ENCODE measurements at places on chromosomes 7 and 10.

DNA sequence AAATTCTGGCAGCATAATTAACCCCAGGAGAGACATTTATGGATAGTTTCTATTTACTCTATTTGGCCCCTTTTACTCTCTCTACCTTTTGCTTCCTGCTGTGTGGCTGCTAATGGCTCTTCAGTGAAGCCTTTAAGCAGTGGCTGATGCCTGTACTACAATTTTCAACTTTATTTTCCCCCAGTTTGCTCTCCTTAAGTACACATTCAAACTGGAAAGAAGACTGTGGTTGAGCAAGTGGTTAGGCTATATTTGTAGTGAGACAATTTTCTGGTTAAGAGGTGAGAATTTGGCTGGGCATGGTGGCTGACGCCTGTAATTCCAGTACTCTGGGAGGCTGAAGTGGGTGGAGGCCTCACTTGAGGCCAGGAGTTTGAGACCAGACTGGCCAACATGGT lies 8.5 kb upstream of the RSBN1L start:
- DNase-seq, result no peak

DNA sequence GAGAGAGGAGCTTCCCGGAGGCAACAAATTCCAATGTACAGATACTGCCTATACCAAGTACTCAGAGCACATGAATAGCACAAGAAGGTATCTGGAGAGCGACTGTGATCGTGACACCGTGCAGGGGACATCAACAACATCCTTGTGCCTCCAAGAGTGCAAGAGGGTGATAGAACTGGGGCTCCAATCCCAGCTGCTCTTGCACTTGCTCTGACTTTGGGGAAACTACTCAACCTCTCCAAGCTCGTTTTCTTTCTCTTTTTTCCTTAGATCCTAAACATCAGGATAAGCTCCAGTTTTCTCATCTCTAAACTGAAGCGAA lies 12.1 kb downstream of the RFC2 start:
- no peak for DNase-seq

GRCh38 chr7:494259-494687 lies 25.4 kb downstream of the PDGFA start:
- DNase-seq, result peak; percentile 92

DNA sequence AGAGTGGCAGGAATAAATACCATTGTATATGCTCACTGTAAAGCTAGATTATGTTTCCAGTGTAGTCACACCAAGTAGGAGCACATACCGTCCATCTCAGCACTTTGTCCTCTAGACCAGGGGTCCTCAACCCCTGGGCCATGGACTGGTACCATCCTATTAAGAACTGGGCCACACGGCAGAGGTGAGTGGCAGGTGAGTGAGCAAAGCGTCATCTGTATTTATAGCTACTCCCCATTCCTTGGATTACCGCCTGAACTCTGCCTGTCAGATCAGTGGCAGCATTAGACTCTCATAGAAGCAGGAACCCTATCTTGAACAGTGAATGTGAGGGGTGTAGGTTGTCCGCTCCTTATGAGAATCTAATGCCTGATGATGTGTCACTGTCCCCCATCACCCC lies 735.3 kb downstream of the MAGI2 start:
- no peak for DNase-seq

DNA sequence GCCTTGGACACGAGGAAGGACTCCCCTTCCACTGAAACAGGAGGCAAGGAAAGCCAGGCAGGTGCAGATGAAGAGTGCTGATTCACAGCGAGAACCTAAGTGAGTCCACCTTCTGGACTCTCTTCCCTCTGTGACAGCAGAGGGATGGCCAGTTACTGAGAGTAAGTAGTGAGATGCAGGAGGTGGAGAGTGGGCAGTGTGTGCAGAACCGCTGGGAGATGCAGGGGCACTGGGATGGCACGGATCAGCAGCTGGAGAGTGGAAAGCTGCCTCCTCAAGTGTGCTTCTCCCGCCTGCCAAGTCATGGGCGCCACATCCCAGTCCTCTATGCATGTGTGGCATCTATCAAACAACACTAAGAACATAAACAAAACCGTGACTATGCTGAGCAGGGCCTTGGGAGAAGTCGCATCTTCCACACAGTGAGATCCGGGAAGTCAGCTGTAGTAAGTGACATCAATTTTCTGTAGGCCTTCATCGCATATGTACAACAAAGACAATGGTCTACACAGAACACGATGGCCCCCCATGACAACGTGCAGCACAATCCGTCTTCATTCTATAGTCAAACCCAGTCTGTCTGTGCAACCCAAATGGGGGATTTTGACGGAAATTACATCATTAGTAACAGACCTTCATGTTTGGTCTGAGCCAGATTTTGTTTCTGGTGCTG lies 217.4 kb upstream of the KLF14 start:
- DNase-seq, result no peak

GRCh38 chr7:23294549-23295400 lies 4.4 kb upstream of the MALSU1 start:
- no peak for DNase-seq

GRCh38 chr7:157021071-157021870 lies 10.8 kb upstream of the MNX1 start:
- no peak for DNase-seq

DNA sequence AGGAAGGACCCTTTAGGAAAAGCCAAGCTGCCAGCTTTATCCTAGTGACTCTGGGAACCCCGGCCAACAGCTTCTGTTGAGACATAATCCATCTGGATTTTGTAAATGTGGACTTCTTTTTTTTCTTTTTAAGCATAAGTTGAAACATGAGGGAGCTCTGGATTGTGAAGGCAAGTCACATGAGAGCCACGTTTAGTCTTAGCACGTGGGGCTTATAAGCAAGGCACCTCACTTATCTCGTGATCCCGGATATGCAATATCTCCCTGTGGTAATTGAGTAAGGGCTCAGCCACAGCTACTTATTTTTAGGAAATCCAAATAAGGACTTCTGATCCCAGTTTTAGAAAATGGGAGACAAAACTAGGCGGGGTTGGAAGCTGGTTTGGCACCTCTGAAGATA lies 111.2 kb upstream of the PTN start:
- DNase-seq, result no peak

- no peak for DNase-seq
Measured at GRCh38 chr10:65847436-65848230, 1078.2 kb upstream of the LRRTM3 start.

DNA sequence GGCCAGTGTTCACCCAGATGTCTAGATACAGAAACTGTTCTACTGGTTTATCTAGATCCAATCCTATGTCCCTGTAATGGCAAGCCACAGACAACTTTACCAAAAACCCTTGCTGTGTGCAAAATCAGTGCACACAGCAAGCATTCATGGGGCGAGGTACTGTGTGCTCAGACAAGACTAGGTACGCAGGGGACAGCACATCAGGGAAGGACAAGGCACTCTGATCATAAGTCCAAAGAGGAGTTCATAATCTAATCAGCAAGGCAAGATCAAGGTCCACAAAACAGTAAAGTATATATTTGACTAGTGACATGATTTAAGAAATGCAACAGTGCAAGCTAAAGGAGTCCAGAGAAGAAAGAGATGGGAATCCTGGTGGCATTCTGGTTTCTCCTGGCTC lies 25.9 kb downstream of the KCNMA1 start:
- DNase-seq, result no peak

DNA sequence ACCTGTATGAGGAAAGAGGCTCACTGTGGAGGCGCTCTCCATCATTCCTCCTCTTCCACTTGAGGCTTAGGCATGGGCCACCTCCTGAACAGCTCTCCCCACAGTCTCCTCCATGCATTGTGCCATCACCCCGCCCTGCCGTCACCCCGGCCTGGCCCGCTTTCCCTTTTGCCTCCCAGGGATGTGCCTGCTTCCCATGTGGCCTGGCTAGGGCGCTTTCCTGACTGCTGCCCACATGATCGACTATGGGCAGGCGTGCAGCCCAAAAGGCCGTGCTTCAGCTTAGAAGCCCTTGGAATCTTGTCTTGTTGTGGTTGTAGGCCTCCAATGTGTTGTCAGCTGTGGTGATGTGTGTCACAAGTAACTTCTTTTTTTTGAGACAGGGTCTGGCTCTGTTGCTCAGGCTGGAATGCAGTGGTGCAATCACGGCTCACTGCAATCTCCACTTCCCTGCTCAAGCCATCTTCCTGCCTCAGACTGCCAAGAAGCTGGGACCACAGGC lies 1.8 kb upstream of the ACTR3C start:
- no peak for DNase-seq

DNA sequence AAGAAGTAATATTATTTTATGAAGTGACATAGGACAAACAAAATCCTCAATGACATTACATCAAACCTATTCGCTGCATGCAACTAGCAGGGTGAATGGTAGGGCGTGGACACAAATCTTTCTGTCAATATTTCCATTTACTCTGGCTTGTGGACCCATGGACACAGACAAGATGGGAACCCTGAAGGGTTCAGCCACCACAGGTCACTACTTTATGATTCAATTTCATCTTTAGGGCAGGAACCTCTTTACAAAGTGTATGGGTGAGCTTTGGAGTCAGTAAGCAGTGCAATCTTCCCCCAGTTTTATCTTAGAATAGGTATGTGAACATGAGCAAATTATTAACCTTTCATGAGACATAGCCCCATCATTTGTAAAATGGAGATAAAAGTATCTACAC lies 982.4 kb upstream of the LRRTM3 start:
- no peak for DNase-seq

- DNase-seq, result no peak
Measured at GRCh38 chr10:127715782-127716378, 21.1 kb upstream of the FOXI2 start.

- no peak for DNase-seq
Measured at GRCh38 chr10:96450529-96451207, 63.1 kb downstream of the TLL2 start.

- no peak for DNase-seq
Measured at GRCh38 chr10:96636551-96636950, 49.7 kb upstream of the TM9SF3 start.

DNA sequence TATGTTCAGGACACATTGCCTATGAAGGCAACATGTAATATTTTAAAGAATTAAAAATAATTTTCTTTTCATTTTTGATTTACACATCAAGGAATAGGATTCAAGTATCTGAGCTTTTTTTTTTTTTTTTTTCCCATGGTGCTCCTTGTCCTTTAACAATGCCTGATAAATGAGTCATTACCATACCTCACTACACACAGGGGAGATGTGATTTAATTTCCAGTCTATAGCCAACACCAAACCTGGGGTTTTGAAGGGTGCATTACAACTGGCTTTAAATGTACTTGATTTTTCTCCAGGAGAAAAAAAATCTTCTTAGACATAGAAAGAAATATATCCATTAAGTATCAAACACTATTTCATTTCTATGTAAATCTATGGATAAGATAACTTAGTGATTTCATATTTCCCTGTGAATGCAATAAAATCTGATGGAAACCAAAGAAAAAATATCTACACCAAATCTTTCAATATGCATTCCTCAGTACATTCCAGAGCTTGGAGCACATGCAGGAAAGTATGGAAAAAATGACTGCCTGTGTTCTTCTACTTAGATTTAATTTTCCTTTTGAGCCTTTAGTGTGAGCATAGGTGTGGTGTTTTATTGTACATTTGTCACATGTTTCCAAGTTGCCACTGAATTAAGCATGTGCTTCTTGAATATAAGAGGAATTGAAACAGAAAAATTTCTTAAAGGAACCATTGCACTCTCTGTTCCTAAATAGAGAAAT lies 204.8 kb upstream of the MEOX2 start:
- no peak for DNase-seq

DNA sequence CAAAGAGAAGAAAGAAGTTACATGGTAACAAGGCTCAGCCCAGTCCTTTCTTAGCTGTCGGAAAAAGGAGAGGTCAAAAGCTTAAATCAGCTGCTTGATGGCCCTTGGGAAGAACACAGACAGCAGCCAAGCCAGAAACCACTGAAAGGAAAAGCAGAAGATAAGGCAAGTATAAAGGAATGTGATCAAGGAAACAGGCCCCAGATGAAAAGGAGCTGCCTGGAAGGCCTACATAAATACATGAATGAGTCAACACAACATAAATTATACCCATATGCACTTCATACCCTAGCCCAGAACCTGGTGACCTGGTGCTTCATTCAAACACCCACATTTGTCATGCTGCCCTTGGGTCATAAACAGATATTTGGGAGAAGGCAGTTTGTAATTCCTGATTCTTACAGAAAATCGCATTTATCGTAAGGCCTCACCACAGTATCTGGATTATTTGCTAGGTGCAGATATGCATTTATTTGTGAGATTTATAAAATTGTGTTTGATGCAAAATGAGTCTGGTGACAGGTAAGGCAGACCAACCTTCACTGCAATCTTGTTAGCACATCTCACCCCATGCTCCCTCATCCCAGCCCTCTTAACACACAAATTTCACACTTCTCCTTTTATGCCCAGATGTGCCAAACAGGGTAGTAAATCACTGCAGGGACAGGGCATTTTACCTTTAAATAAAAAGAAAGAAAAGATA lies 94.9 kb upstream of the KCNIP2 start:
- DNase-seq, result no peak

DNA sequence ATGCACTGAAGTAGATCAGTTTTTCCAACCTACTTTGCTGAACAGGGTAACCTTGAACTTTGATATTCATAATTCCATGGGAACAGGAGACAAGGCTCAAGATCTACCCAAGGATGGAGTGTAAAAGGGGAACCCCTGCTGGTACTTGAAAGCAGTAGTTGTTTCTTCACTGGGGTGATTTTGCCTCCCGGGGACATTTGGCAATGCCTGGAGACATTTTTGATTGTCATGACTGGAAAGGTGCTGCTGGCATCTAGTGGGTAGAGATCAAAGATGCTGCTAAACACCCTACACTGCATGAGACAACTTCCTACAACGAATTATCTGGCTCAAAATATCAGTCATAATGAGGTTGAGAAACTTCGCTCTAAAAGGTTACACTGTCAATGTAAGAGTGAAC lies 214.8 kb upstream of the CTBP2 start:
- no peak for DNase-seq

DNA sequence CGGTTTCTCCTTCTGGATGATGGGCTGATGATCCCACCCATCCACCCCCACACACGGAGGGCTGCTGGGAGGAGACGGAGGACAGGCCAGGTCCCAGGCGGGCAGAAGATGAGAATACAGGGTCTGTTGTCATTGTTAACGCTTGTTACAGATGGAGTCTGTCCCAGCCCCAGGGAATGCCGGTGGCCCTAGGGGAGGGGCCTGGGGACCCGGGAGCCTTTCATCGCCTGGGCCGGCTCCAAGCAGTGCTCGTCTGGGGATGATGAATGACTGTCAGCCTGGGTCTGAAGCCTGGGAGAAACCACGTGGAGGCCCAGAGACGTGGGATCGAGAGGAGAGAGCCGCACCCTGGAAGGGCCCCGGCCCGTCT lies 69.2 kb downstream of the UNCX start:
- DNase-seq, result no peak

- no peak for DNase-seq
Measured at GRCh38 chr10:63227207-63227895, 94.2 kb downstream of the NRBF2 start.

GRCh38 chr7:7304705-7305450 lies 122.5 kb downstream of the C1GALT1 start:
- DNase-seq, result no peak

Measured in GM12891 (cell line).